Left ventricle myocardium inferior (tissue), 1 donor: ENCODE measurements at places on chromosomes 4 and X.
A peak's percentile ranks its signal among the peaks of the same experiment; 100 is the strongest.

- DNase-seq: no peak
Observed at GRCh38 chrX:425056-425455, 38.3 kb upstream of the PPP2R3B start.

DNA sequence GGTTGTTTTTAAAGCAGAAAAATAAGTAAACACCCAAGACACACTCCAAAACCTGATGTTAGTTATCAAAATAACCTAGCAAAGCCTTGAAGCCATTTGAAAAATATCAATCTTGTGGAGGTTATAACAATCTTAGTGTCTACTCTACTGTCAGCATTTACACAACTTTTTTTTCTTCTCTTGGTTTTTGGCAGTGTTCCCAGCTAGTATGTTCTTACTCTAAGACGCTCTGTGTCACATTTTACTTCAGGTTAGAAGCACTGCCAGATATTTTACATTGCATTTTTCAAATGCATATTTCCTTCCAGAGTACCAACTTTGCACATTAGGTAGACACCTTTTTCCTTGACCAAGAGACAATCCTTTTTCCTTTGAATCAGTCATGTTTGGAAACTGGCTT lies 114.0 kb upstream of the INPP4B start:
- DNase-seq: no peak

DNA sequence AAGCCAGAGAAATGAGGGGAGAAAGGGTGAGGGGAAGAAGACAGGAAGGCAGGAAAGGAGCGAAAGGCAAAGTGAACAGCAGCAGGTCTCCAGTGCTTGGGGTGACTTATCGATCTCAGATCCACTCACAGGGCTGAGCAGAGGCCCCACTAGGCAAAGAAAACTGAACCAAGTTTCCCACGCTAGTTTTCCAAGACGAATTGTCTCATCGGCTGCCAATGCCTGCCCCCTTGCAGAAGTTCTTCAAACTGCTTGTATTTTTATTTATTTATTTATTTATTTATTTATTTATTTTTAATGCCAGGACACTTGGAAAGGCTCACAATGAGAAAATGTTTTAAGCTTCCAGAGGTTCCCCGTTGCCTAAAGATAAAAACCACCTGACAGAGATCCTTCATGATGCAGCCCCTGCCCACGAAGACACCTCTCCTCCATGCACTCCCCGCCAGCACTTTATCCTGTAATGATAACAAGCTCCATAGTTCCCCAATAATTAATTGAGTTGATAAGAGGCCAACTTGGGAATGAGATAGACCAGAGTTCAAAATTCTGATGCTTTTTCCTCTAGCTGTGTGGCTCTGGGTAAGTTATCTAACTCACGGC lies 43.2 kb downstream of the QDPR start:
- DNase-seq: peak; percentile 20

DNA sequence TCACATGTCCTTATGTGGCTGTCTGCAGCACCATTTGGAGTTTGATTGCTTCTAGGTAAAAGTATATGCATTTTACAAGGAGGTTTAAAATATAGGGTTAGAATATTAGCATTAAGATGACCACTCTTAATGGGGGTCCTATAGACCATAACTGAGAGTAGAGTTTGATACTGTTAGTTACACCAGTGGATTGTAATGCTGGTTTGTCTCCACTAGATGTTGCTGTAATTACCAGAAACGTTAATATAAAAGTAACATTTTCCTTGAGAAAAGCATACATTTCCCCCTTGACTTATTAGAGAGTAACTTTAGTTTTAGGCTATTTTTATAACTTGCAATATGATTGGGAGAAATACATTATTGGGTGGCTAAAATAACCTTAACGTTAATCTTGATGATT lies 93.0 kb downstream of the ZXDA start:
- no peak for DNase-seq

DNA sequence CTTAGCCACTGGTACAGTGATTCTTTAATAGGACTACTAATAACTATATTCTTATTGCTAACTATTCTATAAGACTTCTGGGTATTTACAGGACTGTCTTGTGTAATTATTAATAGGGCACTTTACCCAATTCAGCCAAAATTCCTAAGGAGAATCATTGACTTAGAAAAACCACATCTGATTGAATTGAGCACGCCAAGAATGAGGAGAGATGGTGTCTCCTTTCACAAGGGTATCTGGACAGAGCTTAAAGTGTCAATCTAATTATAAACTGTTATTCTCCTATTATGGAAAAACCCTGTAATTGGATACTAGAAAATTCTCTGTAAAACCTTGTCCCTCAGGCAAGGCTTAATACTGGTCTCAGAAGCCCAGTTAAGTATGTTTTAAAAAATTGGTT lies 111.1 kb upstream of the TLL1 start:
- DNase-seq: no peak

GRCh38 chrX:105277132-105277531 lies 56.6 kb upstream of the TEX13A start:
- DNase-seq: no peak

DNA sequence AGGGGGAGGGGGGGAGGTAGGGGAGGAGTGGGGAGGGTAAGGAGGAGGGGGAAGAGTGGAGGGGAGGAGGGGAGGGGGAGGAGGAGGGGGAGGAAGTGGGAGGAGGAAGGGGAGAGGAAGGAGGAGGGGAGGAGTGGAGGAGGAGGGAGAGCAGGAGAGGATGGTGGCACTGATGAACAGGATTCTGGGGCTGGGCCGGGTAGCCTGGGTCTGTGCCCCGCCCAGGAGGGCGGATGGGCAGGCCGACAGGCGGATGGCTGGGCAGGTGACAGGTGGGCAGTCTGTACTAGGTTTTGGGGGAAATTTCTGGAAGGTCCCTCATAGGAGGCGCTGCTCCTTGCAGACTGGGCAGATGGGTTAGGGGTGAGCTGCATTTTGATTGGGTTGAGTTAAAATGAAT lies 66.0 kb upstream of the ADRA2C start:
- no peak for DNase-seq

GRCh38 chr4:17562157-17562556 lies 14.8 kb upstream of the LAP3 start:
- no peak for DNase-seq

DNA sequence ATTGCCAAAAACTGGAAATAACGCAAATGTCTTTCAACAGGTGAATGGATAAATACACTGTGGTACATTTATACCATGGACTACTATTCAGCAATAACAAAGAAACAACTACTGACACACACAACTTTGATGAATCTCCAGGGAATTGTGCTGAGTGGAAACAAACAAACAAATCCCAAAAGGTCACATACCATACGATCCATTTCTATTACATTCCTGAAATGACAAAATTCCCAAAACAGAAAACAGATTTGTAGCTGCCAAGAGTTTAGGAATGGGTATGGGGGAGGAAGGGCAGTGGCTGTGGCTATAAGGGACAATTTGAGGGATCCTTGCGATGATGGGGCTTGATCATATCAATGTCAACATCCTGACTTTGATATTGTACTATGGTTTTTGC lies 2.5 kb downstream of the ZNF182 start:
- no peak for DNase-seq

DNA sequence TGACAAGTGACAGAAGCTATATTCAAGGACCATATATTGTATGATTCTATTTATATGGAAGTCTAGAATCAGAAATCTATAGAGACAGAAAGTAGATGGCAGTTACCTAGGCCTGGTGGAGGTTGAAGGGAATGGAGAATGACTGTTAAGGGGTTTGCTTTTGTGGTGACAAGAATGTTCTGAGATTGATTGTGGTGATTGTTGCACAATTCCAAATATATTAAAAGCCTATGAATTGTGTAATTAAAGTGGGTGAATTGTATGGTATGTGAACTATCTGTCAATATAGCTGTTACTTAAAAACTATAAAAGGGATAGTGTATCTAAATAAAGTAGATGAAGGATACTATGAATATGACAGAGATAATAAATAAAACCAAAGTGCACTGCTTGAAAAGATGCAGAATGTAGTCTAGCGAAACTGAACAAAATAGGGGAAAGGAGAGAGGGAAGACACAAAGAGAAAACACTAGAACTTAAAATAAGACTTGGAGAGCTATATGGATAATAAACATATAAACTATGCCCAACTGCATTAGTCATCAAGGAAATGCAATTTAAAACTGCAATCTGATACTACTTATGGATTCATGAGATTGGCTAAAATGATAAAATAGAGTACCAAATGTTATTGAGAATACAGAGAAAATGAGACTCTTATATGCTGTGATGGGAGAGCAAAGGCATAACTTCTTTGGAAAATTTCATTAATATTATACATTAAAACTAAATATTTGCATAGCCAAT lies 82.1 kb upstream of the BANK1 start:
- no peak for DNase-seq

GRCh38 chr4:170307182-170307581 lies 217.4 kb upstream of the AADAT start:
- no peak for DNase-seq

GRCh38 chr4:16218950-16219349 lies 7.3 kb downstream of the TAPT1 start:
- DNase-seq: no peak

GRCh38 chr4:170033999-170034398 lies 7.8 kb upstream of the MFAP3L start:
- no peak for DNase-seq

GRCh38 chrX:106306391-106306947 lies 138.4 kb downstream of the PWWP3B start:
- DNase-seq: no peak

- DNase-seq: no peak
Observed at GRCh38 chr4:1137850-1138249, 24.5 kb upstream of the RNF212 start.

- no peak for DNase-seq
Observed at GRCh38 chrX:41858161-41858775, 65.1 kb downstream of the CASK start.

- DNase-seq: no peak
Observed at GRCh38 chr4:143313521-143313920, 23.2 kb upstream of the GAB1 start.

GRCh38 chr4:142064181-142064580 lies 427.8 kb downstream of the IL15 start:
- no peak for DNase-seq

- peak; percentile 17 for DNase-seq
Observed at GRCh38 chrX:42098900-42099299, 175.5 kb upstream of the CASK start.

DNA sequence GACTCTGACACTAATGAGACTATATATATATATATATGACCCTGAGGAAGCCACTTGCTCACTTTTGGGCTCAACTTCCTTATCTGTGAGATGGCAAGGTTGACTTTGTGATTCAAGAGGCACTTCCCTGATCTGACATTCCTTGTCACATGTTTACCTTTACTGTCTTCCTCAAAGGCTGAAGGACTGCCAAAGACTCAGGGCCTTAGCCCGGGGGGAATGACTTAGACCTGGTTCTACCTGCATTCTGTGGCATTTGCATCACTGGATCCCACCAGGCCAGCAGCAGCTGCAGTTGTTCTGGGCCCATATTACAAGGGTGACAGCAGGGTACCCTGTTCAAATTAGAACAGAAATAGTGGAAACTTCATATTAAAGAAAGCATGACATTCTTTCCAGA lies 3.1 kb upstream of the HS6ST2 start:
- no peak for DNase-seq

DNA sequence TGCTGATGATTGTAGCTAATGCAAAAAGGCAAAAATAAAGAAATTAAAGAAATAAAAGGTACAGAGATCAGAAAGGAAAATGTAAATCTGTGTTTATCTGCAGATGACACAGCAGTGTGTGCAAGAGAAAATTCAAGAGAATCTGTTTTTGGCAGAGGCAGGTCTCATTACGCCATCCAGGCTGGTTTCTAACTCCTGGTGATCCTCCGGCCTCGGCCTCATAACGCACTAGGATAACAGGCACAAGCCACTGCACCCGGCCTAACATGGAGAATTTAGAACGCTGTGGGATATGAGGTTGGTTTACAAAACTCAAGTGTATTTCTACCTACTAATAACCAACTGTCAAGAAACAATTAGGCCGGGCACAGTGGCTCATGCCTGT lies 29.4 kb downstream of the CTBP1 start:
- no peak for DNase-seq

GRCh38 chrX:141455103-141455502 lies 129.4 kb downstream of the SPANXA1 start:
- no peak for DNase-seq

DNA sequence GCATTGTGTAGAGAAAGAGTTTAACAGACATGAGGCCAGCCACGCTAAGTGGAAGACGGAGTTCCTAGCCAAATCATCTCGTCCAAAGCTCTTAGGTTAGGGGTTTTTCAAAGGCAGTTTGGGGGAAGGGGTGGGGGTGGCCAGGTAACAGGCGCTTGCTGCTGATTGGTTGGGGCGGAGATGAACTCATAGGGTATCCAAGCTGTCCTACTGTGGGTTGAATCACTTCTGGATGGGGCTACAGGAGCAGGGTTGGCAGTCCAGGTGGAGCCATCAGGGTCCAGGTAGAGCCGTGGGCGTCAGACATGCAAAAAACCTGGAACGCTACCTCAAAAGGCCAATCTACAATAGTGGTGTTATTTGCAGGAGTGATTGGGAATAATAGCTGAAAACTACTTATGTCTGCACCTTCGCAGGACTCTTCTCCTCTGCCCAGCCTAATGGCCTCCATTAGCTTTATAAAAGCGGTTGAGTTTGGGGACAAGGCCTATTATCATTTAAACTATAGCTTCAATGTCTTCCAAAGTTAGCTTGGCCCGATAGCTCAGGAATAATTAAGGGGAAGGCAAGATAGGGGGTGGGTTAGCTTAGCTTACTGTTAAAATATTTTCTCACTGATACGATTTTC lies 579.6 kb downstream of the NLGN4X start:
- DNase-seq: no peak

DNA sequence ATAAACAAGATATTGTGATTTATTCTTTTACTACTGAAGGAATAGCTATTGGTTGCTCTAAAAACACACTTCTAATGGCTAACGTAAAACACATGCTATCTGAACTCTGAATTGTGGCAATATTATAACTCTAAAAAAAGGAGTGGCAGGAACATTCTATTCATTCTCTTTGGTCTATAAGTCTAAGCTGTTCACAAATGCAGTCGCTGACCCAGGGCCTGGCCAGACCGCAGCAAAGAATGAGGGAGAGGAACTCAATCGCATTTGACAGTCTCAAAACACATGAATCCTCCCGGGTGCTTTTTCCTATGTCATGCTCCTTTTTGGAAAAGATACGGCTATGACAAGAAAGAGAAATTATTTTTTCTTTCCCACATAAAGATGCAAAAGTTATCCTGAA lies 651.6 kb upstream of the PITX2 start:
- DNase-seq: no peak

DNA sequence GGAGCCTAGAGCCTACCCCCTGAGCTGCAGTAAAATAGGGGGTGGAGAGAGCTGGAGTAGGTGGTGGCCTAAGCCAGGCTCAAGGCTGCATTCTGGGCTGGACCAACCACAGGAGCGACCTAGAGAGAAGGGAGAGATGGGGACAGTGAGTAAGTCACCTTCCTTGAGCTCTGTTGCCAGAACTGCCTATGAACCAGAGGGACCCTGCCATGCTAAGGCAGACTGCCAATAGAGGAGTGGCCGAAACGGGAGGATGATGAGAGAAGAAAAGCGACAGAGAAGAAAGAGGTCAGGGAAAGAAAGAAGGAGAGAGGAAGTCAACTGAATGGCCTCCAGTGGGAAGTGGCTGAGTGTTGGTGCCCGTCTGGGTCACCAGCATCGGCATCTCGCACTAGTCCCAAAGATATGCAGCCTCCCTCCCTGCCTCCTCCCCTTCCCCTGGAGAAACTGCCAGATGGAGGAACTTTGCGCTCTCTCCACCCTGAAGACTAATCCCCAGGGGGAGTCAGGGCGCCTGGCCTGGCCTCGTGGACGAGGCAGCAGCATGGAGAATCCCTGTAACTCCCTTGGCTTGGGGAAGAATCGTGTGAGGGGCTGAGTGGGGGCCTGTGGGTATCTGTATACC lies 28.8 kb downstream of the ELF4 start:
- DNase-seq: no peak

GRCh38 chr4:83931659-83932438 lies 395.9 kb downstream of the GPAT3 start:
- DNase-seq: no peak
